ENCODE measurements at places on chromosomes 4 and X.

GRCh38 chrX:114584983-114585842, 1.3 kb downstream of the HTR2C start:
- no peaks in the 10 kb centered on the region for H3K4me1 ChIP-seq
- no peak overlapping the region for H3K27ac ChIP-seq
- H3K27me3 ChIP-seq = peaks cover 10% of the 10 kb centered on the region
- H3K36me3 ChIP-seq = no peaks in the 10 kb centered on the region

DNA sequence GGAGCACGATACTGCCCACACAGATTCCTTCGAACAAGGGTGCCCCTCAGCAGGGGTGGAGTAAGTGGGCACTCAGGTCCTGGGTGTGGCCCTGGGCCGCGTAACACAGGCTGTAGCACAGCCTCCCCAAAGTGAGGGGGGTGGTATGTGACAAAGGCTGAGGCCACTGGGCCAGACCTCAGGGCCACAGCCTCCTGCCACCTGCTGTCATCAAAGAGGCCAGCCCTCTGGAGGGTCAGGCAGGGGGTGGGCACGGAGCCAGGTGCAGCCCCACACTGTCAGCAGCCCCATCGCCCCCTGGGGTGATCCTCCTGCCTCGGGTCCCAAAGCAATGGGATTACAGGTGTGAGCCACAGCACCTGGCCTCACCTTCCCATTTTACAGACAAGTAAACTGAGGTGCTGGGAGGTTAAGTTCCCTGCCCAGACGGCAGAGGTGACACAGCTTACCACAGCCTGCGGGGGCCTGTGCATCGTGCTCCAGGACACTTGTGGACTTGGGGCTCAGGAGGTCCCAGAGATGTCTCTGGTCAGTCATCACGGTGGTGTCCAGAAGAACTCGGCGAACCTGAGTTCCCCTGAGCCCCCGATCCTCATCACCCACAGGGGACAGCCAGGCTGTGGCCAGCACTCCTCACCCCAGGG, 27.5 kb upstream of the MXD4 start:
- DNase-seq = no peak
- peaks cover 19% of the 10 kb centered on the region for H3K36me3 ChIP-seq
- H3K4me1 ChIP-seq = peaks cover 16% of the 10 kb centered on the region
- H3K4me3 ChIP-seq = peak overlapping the region; percentile 78
- H3K27me3 ChIP-seq = no peaks in the 10 kb centered on the region

DNA sequence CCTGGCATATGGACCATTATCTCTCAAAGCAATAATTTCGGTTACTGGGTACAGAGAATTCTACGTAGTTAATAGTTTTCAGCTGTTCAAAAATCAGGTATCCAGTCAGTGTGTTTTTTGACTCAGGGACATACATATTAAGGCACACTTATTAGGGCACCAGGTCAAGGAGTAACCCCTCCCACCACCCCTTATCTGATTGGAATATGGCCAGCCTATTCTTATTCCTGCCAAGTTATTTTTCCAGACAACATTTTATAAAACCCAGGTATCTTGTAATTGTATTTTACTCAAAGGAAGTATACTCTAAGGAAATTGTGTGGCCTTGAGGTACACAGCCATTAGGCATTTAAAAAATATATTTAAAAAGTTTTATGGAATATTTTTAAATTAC, 4.3 kb downstream of the ZFX start:
- no peak for DNase-seq
- no peaks in the 10 kb centered on the region for H3K27me3 ChIP-seq
- peaks cover 50% of the 10 kb centered on the region for H3K4me1 ChIP-seq
- peaks cover 25% of the 10 kb centered on the region for H3K36me3 ChIP-seq
- peak overlapping the region; percentile 89 for H3K4me3 ChIP-seq
- H3K27ac ChIP-seq = peak overlapping the region; percentile 84

DNA sequence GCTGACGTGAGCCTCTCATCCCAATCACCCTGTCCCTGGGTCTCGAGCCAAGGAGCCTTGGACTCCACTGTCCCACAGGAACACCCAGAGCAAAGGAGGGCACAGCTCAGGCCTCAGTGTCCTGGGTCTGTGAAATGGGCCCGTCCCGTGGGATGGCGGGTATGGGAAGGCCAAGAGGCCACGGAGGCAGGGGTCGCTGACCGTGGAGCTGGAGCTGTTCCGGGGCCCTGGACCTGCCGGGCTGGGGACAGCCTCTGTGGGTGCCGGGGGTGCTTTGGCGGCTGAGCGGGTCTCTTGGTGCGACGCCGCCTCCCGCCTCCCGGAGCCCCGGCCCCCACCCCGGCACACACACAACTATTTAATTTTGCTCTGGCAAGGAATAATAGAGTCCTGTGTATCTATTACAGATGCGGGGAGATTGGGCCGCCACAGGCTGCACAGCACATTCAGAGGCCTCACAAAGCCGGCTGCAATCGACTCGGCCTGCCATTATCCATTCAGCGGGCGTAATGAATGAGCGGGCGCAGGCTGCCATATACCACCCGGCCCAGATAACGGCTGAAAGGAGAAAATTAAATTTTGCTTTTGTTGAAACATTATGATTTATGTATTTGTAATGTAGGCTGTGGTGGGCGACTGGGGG, 83.9 kb upstream of the NKX1-1 start:
- H3K27me3 ChIP-seq = peaks cover 28% of the 10 kb centered on the region
- H3K4me3 ChIP-seq = no peak overlapping the region
- H3K36me3 ChIP-seq = peaks cover 2% of the 10 kb centered on the region
- no peaks in the 10 kb centered on the region for H3K4me1 ChIP-seq

DNA sequence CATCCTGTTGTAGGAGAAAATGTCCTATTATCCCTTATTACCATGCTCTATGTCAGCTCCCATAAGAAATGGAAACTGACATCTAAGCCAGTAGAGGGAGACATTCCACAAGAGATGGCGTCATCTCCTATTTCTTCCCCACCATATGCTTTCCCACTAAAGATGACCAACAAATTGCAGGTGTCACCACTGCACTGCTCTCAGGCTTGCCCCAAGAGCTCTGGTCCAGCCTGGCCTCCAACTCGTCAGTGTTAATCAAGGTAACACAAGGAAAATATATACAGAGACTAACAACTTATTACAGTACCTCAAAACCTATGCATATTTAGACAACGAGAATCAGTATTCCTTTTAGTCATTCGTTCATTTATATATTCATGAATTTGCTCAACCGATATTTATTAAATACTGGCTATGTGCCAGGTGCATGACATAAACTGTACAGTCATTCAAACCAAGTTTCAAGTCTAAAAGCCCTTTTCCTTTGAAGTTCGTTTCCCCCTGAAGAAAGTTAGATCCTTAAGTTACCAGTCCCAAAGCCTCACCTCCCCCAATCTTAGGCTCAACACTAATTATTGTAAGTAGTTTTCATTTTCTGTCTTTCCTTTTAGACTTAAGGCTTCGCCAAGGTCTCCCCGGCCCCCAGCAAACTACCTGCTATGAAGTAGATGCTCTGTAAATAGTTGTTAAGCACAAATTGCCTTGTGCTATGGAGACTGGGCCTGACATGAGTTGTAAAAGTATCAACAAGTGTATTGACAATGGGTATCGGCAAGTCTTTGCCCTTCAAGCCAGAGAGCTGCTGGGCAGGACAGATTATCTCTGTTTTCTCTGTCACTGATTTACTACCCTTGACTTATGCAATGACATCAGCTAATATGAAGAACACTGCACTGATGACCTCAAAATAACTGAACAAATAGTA, 3.1 kb upstream of the FGB start:
- no peak for DNase-seq
- no peaks in the 10 kb centered on the region for H3K4me1 ChIP-seq
- no peak overlapping the region for H3K4me3 ChIP-seq
- H3K27me3 ChIP-seq = peaks cover 21% of the 10 kb centered on the region

GRCh38 chr4:87321888-87322287, 794 bp downstream of the HSD17B13 start:
- peaks cover 2% of the 10 kb centered on the region for H3K36me3 ChIP-seq
- no peak overlapping the region for H3K4me3 ChIP-seq
- H3K4me1 ChIP-seq = no peaks in the 10 kb centered on the region
- H3K27ac ChIP-seq = no peak overlapping the region
- H3K27me3 ChIP-seq = no peaks in the 10 kb centered on the region
- DNase-seq = no peak

GRCh38 chr4:100722866-100723459, 205.1 kb upstream of the EMCN start:
- peaks cover 34% of the 10 kb centered on the region for H3K27me3 ChIP-seq
- H3K27ac ChIP-seq = no peak overlapping the region
- no peak overlapping the region for H3K4me3 ChIP-seq
- no peaks in the 10 kb centered on the region for H3K4me1 ChIP-seq

DNA sequence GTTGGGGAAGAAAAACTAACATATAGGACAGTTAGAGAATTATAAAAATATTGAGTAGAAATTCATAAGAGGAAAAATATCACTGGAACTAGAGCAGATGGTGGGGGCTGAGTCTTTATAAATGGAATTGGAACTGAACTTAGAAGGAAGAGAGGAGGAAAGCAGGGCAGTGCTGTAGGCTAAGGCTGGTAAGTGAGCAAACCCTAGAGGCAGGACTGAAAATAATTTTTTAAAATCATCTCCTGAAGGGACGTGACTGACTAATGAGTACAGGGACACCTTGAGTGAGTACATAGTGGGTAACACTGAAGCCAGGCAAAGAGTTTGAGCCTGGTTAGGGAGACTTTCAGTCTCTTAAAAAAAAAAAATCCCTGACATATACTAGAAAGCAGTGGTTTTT, 63.3 kb downstream of the GALNT7 start:
- no peaks in the 10 kb centered on the region for H3K36me3 ChIP-seq
- H3K27me3 ChIP-seq = no peaks in the 10 kb centered on the region
- peaks cover 14% of the 10 kb centered on the region for H3K4me1 ChIP-seq

DNA sequence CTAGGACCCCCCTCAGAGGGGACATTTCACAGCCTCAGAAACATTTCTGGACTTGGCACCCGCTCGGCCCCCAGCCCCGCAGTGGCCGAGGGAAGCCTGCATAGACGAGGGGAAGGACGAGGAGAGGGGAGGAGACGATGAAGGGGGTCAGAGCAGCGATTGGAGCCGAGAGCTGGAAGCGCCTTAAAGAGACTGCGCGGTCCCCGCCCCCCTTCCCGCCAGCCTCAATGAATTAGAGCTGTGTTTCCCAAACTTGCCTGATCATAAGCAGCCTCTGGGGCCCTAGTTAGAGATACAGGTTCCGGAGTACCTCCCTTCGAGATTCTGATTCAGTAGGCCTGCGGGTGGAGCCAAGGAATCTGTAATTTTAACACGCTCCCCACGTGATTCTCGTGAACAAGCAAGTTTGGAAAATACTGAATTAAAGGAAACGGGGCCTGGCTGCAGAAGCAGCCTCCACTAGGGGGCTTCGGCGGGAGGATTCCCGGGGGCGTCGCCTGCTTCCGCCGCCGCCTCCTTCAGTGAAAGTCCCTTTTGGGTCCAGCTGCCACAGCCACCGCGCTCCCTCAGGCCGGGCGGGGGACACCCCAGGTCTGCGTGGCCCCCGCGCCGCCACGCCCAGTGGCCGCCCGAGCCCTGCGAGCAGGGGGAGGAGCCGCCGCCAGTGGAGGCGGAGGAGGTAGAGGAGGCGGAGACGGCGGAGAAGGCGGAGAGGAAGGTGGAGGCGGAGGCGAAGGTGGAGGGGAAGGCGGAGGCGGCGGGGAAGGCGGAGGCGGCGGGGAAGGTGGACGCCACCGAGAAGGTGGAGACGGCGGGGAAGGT, at the start of gene USP27X:
Gene USP27X, plus strand, starts transcription at position 651 of the 822 bp plus-strand sequence. CDS start 824 bp downstream, outside the sequence.
- H3K27ac ChIP-seq = no peak within 1 kb of the TSS
- DNase-seq = peak; percentile 57
- peaks cover 12% of the 10 kb centered on the region for H3K4me1 ChIP-seq
- H3K27me3 ChIP-seq = no peaks in the 10 kb centered on the region

- DNase-seq = no peak
- H3K4me3 ChIP-seq = no peak overlapping the region
- H3K27me3 ChIP-seq = peaks cover 41% of the 10 kb centered on the region
- H3K36me3 ChIP-seq = no peaks in the 10 kb centered on the region
Observed at GRCh38 chr4:57147335-57148060, 37.3 kb upstream of the IGFBP7 start.

DNA sequence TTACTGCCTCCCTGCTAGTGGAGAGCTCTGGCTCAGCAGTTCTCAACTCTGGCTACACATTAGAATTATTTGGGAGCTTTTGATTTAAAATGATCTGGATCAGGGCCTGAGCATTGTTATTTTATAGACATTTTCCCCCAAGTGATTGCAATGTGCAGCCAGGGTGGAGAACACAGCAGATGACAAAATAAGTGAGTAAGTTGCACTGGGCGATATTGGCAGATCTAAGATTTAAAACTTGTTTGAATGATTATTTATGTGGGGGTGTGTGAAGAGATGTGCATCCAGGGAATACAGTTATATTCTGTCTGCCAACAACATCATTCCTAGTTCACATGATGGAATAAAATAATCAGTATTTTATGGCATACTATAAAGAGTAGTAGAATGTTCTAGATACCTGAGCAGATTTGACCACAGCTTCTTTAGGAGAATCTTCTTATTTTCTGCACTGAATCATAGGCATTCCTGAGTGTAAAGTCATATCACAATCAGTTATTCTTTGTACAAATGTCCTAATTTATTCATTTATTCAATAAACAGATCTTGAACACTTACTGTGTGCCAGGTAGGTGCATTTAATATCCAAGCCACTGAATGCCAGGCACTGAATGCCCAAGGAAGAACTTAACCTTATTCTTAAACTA, 123.9 kb downstream of the UCHL1 start:
- no peak for DNase-seq
- no peak overlapping the region for H3K27ac ChIP-seq
- H3K27me3 ChIP-seq = no peaks in the 10 kb centered on the region
- no peaks in the 10 kb centered on the region for H3K36me3 ChIP-seq
- no peaks in the 10 kb centered on the region for H3K4me1 ChIP-seq

DNA sequence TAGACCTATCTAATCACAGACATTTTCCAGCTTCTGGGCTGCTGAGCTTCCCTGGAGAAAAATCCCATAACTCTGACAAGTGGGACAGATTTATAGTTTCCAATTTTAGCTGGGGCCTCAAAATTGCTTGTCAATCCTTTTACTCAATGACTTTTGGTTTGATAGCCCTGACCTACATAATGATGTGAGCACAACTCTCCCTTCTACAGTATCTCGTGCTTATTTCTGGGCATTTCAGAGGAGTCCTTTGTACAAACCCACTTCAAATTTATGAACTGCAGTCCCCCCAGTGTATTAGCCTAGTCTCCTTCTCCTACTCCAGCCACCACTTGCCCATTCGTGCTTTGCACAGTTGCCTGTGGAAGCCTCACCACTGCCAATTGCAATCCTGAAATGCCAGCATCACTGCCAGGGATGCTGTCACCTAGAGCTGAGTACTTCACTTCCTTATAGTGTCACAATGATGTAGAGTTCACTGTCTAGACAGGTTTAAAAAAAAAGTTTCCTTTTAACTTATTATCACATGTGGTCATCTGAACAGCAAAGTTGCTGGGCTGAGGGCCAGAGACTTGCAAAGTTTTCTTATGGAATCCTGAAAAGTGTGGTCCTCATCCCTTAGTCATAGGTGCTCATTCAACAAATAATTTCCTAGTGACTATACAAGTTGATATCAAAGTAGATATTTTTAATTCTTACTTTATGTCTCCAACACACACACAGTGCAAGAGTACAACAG, 21.2 kb downstream of the TRAM1L1 start:
- H3K27ac ChIP-seq = no peak overlapping the region
- no peaks in the 10 kb centered on the region for H3K4me1 ChIP-seq
- no peaks in the 10 kb centered on the region for H3K27me3 ChIP-seq
- H3K36me3 ChIP-seq = no peaks in the 10 kb centered on the region
